T-helper 9 cell (primary cell): ENCODE measurements at places on chromosomes 5 and 9.
A peak's percentile ranks its signal among the peaks of the same experiment; 100 is the strongest.

DNA sequence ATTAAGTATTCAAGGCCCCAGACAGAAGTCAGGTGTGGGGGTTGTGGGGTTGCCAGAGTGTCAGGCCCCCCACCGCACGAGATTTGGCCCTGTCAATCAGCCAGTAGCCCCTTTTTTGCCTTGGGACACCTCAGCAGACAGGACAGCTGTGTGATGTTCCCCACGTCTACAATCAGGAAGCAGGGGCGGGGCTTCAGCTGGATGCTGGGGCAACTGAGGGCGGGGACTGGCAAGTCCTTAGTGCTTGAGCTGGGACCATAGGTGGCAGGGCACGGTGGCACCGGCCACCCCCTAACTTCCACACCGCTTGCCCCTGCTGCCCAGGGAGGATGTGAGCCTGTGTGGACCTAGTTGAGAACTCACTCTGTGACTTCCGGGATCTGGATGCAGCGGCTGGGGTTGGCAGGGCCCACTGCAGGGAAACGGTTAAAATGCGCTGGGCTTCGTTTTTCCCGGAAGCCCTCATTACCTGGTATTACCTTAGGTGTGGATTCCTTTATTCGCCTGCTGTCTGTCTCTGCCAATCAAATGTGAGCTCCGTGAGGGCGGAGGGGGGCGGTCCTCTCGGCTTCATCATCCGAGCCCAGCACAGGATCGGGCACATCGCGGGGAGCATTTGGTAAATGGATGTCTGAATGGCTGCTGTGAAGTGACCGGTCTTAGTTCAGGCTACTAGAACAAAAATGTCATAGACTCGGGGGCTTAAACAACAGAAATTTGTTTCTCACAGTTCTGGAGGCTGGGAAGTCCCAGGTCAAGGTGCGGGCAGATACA lies 7.5 kb upstream of the GTF3C5 start:
- peak; percentile 9 for DNase-seq

- DNase-seq: no peak
These were observed 173.3 kb upstream of the SEMA6A start for GRCh38 chr5:116747881-116748280.

DNA sequence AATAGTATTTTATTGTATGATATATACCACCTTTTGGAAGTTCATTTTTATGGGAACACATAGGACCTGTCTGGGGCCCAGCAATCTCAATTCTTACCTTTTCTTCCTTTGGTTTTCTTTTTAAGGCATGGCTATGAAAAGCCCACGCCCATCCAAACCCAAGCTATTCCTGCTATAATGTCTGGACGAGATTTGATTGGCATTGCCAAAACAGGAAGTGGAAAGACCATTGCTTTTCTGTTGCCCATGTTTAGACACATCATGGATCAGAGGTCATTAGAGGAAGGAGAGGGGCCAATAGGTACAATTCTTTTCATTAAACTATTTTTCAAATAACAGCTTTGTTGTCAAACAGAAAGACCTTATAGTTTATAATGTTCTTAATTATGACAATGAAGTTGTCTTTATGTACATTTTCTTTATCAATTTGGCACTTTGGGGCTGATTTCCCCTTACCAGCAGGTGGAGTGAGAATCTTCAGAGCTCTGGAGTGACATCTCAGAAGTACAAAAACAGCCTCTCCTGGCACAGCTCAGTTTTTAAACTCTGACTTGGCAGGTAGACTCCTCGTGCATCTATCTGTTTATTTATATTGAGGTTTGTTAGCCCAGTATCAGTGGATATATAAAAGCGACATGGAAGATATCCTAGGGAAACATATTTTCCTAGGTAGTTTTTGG lies 25.8 kb downstream of the DDX46 start:
- no peak for DNase-seq

DNA sequence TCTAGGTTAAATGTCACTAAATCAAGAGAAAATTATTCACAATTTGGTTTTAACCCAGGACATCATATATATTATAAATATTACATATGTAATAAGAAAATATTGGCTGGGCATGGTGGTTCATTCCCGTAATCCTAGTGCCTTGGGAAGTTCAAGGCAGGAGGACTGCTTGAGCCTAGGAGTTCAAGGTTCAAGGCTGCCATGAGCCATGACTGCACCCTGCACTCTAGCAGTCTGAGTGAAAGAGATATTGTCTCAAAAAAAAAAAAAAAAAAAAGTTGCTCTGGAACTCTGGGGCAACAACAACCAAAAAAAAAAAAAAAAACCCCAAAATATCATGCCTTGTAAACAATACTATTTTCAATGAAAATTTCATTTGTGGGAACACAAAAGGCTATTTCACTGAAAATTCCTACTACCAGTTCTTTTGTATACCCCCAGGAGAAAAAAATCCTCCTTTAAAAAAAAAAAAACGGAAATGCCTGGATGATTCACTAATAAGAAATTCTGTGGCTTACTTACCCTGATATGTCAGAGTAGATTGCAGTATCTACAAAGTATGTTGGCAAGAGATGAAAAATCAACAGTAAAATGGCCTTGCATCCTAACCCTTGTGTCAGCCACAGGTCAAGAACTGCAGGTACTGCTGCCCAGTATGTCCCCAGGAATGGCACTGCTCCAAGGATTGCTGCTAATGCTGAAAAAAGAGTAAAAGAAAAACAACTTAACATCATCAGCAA lies 22.6 kb upstream of the CTNNAL1 start:
- no peak for DNase-seq

- DNase-seq: no peak
These were observed 191.0 kb downstream of the GLIS3 start for GRCh38 chr9:4108754-4109465.

DNA sequence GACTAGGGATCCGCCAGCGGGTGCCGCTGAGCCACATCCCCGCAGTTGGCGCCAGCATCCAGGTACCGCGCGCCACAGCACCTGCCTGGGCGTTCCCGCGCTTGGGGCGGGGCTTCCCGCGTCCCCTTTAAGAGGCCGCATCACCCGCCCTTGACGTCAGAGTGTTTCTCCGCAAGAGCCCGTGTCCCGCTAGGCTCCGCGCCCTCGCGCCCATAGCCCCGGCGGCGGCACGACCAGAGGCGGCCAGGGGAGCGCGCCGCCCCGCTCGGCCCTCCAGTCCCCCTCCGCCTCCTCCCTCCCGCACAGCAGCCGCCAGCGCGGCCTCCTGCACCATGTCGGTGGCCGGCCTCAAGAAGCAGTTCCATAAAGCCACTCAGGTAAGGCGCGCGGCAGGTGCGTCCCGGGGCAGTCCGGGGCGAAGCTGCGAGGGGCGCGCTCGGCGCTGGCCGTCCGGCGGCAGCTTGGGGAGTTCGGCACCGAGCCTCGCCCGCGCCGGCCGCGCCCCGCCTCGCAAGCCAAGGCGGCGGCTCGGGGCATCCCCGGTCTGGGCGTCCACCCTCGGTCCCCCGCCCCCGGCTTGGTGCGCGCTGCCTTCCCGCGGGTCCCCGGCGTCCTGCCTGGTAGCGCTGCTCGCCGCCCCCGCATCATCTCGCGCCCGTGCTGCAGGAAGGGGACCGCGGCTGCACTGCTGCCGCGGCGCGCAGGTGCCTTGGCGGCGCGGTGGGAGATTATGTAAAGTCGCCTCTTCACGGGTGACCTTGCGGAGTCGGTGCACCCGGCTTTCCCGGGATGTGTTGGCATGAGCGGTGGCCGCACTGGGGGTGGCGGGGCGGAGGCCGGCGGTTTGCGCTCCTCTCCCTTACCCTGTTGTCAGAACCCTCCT lies at the start of gene SH3GL2:
TSS of gene SH3GL2 (plus strand) at position 156 of the 883 bp plus-strand sequence.
- DNase-seq: no peak

DNA sequence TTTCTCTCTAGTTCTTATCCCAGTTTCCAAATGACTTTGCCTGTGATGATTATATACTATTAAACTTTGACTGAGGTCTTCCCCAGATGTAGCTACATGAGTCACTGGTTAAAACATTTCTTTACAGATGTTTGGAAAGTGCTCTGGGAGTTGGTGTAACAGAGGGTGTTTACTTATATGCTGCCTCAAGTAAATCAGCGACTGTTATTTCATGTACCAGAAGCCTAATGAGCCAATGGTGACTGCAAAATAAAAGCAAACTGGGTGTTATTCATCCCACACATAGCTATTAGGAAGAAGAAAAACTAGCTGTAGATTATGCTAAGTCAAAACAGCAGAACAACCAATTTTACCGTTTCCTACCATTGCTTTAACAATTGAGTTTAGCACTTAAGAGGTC lies 929.7 kb upstream of the SEMA6A start:
- no peak for DNase-seq

DNA sequence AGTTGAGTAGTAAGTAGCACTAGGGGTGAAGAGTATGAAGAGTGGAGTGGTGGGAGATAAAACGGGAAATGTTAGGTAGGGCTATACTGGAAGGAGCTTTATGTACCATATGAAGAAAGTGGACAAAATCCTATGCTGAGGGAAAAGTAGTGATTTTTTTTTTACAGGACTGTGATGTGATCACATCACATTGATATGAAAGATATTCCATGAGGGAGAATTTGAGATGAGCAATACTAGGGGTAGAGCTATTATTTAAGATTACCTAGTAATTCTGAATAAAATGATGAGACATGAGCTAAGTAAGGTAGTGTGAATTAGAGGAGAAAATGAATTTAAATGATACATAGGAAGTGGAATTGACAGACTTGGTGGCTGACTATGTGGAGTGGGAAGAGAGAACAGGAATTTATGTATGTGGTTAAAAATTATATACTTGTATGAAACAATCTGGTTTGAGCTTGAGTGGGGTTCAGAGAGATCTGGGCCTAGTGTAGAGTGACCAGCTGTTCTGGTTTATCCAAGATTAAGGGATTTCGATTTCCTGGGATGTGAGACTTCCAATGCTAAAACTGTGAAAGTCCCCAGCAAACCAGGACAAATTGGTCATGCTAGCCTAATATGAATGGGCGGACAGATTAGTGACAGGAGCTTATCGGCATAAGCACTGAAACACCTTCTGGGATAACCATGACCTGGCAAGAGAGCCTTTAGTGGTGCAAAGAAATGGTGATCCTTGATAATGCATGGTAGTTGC lies 29.3 kb upstream of the STOM start:
- DNase-seq: no peak

- no peak for DNase-seq
These were observed 211.5 kb upstream of the GAS1 start for GRCh38 chr9:87158765-87159164.

- DNase-seq: no peak
These were observed 10.3 kb upstream of the STX17 start for GRCh38 chr9:99896119-99896518.

- no peak for DNase-seq
These were observed 7.1 kb upstream of the ENTREP1 start for GRCh38 chr9:69317894-69318293.

DNA sequence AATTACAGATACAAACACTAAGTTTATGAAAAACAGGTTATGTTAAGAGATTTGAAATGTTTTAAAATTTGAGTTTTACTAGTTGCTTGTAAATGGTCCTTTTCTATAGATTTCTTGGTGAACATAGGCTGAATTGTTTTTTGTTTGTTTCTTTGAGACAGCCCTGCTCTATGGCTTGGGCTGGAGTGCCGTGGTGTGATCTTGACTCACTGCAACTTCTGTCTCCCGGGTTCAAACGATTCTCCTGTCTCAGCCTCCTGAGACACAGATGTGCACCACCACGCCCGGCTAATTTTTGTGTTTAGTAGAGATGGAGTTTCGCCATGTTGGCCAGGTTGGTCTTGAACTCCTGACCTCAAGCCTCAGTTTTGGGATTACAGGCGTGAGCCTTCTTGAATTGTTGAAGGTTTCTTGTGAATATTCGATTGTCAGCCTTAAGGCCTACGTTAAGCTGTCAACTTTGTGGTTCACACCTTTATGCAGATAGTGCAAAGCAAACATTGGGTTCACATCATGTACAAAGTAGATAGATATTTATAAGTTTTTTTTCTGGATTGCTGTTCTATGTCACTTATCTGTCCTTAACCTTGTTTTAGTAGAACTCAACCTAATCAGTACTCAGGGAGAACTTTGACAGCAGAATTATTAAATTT lies 26.2 kb downstream of the UHRF2 start:
- DNase-seq: no peak

GRCh38 chr5:37111426-37112382 lies 137.5 kb downstream of the CPLANE1 start:
- no peak for DNase-seq

DNA sequence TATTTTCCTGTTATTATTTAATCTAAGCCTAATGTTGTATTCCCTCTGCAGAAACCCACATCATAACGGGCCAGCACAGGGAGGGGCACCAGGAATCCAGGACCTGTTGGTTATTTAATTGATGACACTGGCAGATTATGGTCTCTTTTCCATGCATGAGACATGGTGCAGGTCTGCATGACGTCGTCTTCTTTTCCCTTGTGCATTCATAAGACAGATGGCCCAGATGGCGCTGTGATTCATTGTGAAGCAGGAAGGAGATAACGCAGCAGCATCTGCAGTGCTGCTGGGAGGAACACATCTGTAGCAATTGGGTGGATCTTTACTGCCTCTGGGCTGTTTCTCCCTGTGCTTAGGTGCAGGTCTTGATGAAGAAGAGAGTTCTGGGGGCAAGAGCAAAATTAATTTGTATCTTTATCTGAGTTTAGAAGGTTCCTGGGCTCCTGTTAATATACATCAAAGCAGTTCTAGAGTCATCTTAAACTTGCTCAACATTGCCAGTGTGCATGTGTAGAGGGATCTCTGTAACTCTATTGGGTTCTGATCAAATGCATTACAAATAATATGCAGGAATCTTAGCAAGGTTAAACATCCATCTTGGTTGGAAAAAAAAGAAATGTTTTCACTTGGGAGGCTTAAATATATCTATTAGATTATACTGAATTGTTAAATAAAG lies 176.1 kb downstream of the PCSK1 start:
- no peak for DNase-seq
